ENCODE measurements at places on chromosomes 4 and X.

GRCh38 chr4:101238706-101239105 is 108.6 kb downstream of the PPP3CA start:
- DNase-seq, result peak; percentile 30

DNA sequence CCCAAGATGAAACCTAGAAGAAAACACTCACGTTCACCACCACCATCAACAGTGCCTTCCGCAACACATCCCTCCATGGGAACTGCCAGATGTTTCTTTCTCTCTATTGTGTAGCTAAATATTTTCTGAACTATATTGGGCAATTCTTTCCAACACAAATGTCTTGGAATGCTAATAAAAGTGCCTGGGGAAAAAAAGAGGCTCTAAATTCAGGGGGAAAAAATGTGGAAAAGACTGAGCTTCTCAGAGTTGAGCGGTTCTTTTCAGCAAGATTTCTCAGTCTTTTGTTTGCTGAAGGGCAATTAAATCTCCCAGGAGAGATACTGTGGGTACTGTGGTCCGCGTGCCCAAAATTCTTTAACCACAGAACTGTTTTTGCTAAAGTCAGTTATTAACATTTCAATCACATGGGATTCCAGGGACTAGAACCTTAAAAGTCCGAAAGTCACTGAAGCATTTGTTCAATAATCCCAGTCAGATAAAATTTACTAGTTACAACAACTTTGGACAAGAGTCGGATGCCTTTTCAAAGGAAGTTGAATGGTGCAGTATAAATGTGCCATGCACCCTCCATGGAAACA is 51.9 kb upstream of the DHRSX start:
- peak; percentile 79 for DNase-seq

DNA sequence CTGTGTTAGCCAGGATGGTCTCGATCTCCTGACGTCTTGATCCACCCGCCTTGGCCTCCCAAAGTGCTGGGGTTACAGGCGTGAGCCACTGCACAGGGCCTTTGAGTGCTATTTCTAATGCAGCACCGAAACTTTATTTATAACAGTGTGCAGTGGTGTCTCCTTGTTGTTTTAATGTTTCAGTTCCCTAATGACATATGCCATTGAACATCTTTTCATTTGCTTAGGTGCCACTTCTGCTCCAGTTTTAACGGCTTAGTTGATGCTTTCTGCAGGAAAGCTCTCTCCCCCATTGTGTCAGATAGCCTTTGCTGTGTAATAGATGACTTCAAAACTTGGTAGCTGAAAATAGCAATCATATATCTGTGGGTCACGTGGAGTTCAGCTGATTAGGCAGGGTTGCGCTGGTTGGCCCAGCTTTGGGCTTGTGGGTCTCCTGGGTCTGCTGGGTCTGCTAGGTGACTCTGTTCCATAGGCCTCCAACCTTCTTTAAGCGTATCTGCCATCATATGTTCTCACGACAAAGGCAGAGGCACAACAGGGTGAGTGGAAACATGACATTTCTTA is 76.4 kb upstream of the SHISA3 start:
- no peak for DNase-seq

GRCh38 chr4:179095585-179096221 is 1653.5 kb upstream of the AGA start:
- no peak for DNase-seq

GRCh38 chr4:24778464-24779225 is 16.7 kb upstream of the SOD3 start:
- peak; percentile 88 for DNase-seq

DNA sequence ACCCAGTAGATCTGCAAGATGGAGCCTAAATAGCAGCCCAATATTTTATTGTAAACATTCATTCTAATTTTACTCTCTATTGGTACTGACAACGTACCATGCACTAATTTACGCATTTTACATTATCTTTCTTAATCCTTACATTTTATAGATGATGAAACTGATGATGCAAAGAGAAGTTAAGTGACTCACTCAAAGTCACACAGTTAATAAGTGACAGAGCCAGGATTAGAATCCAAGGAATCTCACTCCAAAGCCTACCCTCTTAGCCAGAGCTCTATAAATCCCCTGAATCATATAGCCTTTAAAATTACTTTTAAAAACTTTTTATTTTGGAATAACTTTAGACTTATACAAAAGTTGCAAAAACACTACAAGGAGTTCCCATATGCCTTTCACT is 37.6 kb downstream of the PHKA1 start:
- no peak for DNase-seq

DNA sequence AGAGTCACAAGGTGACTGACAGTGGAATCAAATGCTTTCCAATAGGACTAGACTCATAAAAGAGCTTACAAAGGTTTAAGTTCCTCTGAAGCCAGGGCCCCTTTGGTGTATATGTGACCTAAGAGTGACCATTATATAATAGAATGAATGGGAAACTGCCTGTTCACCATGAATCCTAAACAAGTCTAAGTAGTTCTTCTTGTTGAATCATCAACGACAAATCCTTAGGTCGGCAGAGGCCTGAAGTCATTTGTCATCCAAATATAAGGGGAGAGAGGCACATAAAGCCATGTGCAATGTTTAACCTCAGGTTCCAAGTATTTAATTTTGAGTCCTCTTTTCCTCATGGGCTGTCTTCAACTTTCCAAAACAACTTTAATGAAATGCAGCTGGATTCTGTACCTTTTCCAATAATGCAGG is 122.4 kb downstream of the RASL11B start:
- DNase-seq, result peak; percentile 23

GRCh38 chr4:63214076-63214475 is 1195.2 kb downstream of the TECRL start:
- DNase-seq, result no peak

GRCh38 chr4:120847019-120847582 is 75.4 kb downstream of the PRDM5 start:
- no peak for DNase-seq

DNA sequence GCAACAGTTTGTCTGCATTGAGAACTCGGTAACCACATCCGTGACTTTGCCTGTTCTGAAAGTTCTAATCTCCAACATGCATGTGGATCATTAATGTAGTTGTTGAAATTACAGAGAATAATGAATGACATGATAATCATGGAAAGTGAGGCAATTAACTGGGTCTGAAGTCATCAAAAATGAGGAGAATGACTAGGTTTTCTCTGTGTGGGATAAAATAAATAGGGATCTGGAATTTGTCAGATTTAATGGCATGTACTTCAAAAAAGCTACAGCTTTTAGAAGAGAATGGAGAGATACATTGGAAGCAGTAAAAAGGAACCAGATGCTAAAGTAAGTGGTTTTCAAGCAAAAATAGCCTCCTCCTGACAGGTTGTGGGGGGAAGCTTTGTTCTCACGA is 59.3 kb downstream of the AFM start:
- no peak for DNase-seq

DNA sequence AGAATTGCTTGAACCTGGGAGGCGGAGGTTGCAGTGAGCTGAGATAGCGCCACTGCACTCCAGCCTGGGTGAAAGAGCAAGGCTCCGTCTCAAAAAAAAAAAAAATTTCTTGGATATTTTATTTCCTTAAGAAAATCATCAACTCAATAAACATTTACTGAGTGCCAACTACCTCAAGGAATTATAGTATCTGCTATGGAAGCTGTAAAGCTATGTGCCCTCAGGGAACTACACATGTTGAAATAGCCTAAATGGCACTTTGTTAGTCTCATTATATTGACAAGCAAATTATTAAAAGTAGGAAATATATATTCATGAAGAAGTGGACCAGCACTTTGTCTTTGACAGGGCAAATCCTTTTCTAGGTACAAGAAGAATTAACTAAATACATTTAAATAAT is 40.8 kb downstream of the ELOVL6 start:
- DNase-seq, result no peak

DNA sequence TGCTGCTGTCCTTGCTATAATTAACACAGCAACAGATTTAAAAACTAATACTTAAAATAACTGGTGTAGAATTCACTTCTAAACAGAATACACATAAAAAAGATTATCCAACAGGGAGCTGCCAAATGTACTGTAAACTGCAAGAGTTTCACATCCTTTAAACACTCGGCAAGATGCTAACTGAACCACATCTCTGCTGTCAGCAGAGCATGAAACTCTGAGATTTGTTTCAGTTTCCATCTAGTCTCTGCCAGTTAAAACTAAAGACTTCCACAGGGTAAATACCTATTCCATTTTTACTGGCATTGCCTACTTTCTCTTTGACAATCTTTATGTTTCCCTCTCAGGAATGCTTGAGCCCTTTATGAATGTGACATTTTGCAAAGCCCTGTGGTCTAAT is 127.7 kb downstream of the SLC7A11 start:
- DNase-seq, result no peak

GRCh38 chr4:104919406-104919805 is 227.3 kb upstream of the TET2 start:
- DNase-seq, result no peak

- no peak for DNase-seq
Observed at GRCh38 chr4:7595934-7596461, 161.3 kb upstream of the PSAPL1 start.

DNA sequence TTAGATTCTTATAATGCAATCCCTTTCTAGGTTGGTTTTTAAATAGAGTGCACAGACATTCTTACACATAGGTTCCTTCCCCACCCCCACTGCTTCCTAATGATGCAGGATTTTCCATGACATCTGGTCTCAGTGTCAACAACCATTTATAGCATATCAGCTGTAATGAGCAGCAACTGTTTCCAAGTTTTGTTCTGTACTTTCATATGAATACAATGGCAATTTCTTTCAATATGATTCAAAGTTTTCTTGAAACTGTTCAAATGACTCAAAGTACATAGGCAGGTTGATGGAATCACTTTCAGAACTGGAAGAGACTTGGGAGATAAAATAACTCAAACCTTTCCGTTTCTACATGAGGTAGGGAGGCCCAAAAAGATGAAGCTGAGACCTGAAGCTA is 220.7 kb downstream of the CAMK2D start:
- no peak for DNase-seq

GRCh38 chr4:24419181-24420034 is 164.9 kb downstream of the DHX15 start:
- peak; percentile 84 for DNase-seq

DNA sequence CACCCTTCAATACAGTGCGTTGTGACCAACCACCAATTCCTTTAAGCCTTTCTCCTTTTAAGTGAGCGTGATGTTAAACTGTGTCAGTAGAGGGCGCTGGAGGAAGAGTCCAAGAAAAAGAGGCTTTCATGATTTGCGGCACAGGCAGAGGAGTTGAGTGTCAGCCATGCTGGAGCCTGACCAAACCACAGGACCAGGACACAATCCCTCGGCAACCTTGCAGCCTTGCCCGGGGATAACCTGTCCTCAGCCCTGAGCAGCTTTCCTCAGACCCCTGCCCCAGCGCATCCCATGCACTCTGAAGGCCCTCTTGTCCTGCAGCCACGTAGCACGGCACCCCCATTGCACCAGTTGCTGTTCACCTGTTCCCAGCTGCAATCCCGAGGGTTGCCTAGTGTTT is 53.5 kb upstream of the SMIM31 start:
- no peak for DNase-seq

DNA sequence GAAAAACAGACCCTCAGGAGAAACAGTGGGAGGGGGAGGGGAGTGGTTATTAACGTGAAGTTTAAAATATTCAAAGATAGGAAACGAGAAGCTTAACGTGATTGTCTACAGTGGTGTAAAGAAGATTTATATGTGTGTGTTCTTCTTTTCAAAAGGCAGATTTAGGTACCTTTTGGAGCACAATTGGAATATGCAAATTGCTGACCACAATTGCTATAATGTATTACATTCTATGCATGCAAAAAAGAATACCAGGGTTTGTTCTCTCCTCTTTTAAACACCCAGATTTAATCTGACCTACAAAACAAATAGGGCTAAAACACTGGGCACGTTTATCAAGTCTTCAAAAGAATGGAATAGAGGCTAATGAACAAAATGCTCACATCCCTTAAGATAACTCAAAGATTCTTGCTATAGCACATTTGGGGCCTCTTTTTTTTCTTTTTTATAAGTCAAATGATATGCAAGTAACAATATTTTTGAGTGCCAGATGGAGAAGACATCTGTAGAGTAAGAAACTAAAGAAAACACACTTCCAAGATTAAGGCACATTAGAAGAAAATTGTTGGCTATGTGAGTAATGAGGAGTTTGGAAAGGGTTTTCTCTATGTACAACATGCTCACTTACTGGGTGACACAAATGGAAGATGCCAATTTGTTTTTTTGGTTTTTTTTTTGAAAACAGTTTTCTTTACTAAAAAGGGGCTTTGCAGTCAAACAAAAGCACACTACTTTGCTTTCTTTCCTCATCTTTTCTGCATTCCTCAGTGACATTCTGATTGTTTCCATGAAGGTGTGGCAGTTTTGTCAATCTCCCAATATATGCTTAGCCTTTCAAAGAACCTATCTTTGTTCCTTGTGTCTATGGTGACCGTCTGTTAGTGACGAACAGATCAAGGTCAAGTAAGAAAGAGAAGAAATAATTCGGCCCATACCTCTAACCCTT is 240.3 kb downstream of the PALLD start:
- no peak for DNase-seq

DNA sequence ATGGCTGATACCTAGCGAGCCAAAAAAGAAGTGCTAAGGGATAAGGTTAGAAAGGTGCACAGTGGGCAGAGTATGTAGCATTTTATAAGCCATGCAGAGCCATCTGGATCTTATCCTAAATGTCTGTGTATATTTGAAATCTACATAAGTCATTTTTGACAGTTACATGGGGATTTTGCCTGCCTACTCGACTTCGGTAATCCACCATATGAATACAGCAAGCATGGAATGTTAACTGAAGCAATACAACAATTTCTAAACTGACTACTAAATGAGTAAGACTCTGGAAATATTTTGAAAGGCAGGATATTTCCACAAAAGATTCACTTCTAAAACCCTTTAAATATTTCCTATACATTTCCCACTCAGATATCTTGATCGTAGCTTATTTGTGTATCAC is 122.5 kb downstream of the KCNIP4 start:
- DNase-seq, result no peak

DNA sequence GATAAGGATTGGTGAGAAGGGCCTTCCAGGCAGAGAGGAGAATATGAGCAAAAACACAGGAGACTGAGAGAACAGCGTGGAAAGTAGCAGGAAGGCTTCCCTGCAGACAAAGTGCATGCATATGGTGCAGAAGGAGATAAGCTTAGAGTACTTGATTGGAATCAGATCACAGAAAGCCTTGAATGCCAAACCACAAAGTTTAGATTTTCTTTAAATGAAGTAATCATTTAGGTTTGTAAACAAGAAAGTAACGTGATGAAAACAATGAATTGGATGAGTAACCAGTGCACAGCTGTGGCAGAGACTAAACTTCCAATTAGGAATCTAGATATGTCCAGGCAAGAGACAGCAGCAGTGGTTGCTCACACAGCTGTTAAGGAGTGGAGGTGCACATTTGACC is 83.8 kb upstream of the C1QTNF7 start:
- peak; percentile 68 for DNase-seq

- no peak for DNase-seq
Observed at GRCh38 chr4:41287005-41287404, 30.3 kb downstream of the UCHL1 start.

DNA sequence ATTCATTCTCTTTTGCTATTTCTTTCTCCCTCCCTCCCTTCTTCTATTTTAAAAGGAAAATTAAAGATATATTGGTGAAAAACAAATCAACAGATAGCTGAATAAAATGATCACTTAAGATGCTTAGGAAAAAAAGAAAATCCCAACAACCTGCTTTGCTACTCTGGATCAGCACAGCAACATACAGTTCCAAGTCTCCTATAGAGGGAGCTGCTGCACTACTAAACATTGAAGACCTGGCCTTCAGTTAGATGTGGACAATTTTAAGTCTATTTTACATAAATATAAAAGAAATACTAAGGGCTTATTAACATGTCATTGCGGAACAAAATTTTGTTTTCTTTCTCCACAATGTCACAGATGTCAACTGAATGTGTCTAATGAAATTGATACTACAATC is 226.4 kb downstream of the MAGEB5 start:
- DNase-seq, result no peak
